ENCODE measurements at places on chromosomes 6 and 20. TPM values are rescaled to one million over a fixed set of nuclear protein-coding genes. Genes with fewer than 3 reads are reported as not detected.

GRCh38 chr6:167826896-167827582 lies at the start of gene AFDN:
Gene AFDN, plus strand, starts transcription at chr6:167826911. Its CDS starts 222 bp downstream, at chr6:167827133.
- no peak for DNase-seq
- no peaks in the 10 kb centered on the region for H3K4me1 ChIP-seq
- no peaks in the 10 kb centered on the region for H3K27me3 ChIP-seq
- no peaks in the 10 kb centered on the region for H3K36me3 ChIP-seq
- H3K27ac ChIP-seq, result peak within 1 kb of the TSS; percentile 96

DNA sequence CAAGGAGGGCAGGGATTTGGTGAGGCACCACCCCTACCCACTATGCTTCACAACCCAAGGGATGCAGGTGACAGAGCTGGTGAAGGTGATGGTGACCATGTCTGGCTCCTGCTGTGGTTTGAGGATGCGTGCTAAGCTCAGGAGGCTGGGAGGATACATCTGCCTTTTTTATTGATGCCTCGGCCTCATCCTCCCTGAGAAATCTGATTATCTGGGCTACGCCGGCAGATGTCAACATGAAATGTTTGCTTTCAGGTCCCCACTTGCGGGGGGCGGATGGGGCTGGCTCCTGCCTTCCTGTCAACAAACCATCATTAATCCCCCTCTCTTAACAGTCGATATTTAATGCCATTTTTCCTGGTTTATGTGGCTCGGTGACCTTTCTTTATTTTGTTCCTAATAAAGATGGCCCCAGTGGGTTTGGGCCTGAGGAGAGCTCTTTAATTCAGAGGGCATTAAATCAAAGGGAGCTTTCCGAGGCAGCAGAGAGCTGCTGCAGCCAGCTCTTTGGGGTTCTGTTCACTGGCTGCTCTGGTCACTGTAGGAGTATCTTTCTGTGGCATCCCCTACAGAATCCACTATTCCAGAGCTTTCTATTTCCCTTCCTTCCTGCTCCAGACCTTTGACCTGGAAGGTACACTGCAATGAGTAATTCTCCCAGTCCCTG lies 33.5 kb upstream of the LRFN2 start:
- DNase-seq, result no peak
- H3K27me3 ChIP-seq, result no peaks in the 10 kb centered on the region
- H3K36me3 ChIP-seq, result no peaks in the 10 kb centered on the region
- H3K27ac ChIP-seq, result no peak overlapping the region

DNA sequence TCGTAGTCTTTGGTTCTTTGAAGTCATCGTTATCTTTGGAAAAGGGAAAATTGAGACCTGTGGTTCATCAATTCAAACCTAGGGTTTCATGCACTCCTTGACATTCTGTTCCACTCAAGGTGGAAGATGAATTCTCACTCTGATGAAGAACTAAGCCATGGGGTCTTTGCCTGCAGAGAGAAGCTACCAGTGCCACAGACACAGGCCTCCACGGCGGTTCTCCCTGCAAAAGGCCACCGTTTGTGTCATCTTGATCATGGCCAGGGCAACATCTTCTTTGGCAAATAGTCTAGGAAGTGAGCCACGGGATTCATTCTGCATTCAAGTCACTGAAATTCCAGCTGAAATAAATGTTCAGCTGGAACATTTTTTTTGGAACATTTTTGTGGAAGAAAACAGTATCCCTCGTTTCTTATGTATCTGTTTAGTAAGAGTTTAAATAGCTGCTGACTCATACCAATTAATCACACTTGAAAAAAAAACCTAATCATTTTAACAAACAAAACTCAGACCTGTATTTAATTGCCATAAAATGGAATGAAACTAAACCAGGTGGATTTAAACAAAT lies 206.0 kb upstream of the FOXQ1 start:
- H3K27me3 ChIP-seq, result peaks cover 3% of the 10 kb centered on the region
- no peak overlapping the region for H3K27ac ChIP-seq
- H3K4me1 ChIP-seq, result no peaks in the 10 kb centered on the region
- DNase-seq, result no peak
- H3K36me3 ChIP-seq, result no peaks in the 10 kb centered on the region

DNA sequence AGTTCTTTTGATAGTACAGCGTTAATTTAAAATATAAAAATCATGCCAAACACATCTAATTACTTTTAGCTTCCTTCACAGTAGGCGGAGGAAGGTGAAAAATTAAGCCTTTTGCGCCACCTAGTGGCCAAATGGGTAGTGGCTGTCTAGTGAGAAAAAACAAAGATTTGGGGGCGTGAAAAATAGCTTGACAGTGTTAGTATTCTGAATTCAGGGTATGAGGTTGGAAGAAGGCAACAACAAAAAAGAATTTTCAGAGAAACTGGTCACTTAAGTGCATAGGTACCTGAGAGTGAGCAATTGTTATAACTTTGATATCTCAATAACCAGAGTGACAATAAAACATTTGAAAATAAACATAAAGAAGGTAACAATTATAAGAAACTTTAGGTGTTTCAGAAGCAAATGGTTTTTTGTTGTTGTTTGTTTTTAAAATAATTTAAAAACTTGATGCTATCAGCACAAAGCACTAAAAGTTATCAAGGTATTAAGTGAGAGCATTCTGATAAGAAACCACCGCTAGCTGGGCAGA lies 14.3 kb downstream of the PSMB9 start:
- DNase-seq, result peak; percentile 61
- H3K27me3 ChIP-seq, result no peaks in the 10 kb centered on the region
- no peaks in the 10 kb centered on the region for H3K4me1 ChIP-seq
- no peak overlapping the region for H3K4me3 ChIP-seq

DNA sequence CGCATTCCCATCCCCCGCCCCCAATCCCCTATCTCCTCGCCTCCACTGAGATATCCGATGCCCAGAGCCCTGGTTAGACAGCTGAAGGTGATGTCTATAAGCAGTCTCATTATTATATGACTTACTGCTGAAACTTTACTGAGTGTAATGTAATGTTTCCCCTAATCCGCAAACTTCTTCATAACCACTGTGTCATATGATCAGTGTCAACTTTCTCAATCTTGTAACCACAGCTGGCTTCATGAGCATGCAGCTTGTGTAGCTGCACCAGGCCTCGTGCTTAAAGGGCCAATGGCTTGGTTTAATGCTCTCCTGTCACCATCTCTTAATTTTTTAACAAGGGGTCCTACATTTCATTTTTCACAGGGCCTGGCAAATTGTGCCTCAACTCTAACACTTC lies 8.1 kb downstream of the ASIP start:
- no peaks in the 10 kb centered on the region for H3K36me3 ChIP-seq
- H3K27ac ChIP-seq, result no peak overlapping the region
- no peak for DNase-seq
- no peaks in the 10 kb centered on the region for H3K4me1 ChIP-seq
- H3K4me3 ChIP-seq, result no peak overlapping the region

- H3K4me3 ChIP-seq, result no peak overlapping the region
- no peaks in the 10 kb centered on the region for H3K36me3 ChIP-seq
- no peak for DNase-seq
- H3K27me3 ChIP-seq, result no peaks in the 10 kb centered on the region
- H3K4me1 ChIP-seq, result no peaks in the 10 kb centered on the region
- no peak overlapping the region for H3K27ac ChIP-seq
Measured at GRCh38 chr6:139990856-139991465, 616.5 kb upstream of the CITED2 start.

- DNase-seq, result no peak
- no peaks in the 10 kb centered on the region for H3K27me3 ChIP-seq
- H3K4me1 ChIP-seq, result no peaks in the 10 kb centered on the region
- no peak overlapping the region for H3K4me3 ChIP-seq
- H3K27ac ChIP-seq, result peak overlapping the region; percentile 61
Measured at GRCh38 chr20:52410182-52410647, 218.6 kb upstream of the ZFP64 start.

DNA sequence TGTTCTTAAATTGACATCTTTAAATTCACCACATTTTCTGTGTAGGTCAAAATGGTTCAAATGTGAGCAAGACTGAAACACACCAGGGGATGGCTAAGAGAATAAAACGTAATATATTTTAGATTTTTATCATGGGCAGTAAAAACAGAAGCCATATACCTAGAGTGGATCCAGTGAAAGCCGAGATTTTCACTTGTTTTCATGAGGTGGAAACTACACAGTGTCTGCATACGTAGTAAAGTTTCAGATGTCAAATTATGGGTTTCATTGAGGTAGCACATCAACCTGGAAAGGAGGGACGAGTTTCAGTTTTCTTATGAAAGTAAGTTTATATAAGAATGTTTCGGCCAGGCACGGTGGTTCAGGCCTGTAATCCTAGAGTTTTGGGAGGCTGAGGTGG lies 25.9 kb downstream of the METTL24 start:
- H3K36me3 ChIP-seq, result no peaks in the 10 kb centered on the region
- H3K4me3 ChIP-seq, result no peak overlapping the region
- no peaks in the 10 kb centered on the region for H3K27me3 ChIP-seq
- H3K4me1 ChIP-seq, result no peaks in the 10 kb centered on the region

The PARD6B gene
- total RNA-seq, result 30.6 TPM

The OGFR gene
- 44.2 TPM for total RNA-seq
